ENCODE measurements at places on chromosomes 4 and X.

GRCh38 chr4:172061204-172061603 lies 248.0 kb downstream of the GALNTL6 start:
- no peak for DNase-seq

GRCh38 chr4:141802333-141802732 lies 165.9 kb downstream of the IL15 start:
- DNase-seq, result no peak

DNA sequence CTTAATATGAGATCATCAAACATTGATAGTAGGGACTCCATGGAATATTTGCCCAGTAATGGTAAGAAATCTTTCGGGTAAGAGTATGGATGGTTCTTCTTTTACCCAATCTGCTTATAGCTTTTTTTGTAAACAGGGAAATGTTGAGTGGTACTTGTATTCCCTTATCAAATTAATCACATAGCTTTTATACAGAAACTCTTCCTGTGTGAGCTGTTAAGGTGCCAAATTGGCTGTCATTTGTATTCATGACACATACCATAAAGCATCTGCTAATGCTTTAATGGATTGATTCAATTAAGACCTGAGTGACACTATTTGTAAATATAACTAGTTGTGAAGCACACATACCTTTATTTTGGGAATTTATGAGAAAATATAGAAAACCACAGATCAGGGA lies 34.2 kb downstream of the KLF3 start:
- no peak for DNase-seq

GRCh38 chr4:86058621-86059020 lies 301.2 kb downstream of the MAPK10 start:
- no peak for DNase-seq

DNA sequence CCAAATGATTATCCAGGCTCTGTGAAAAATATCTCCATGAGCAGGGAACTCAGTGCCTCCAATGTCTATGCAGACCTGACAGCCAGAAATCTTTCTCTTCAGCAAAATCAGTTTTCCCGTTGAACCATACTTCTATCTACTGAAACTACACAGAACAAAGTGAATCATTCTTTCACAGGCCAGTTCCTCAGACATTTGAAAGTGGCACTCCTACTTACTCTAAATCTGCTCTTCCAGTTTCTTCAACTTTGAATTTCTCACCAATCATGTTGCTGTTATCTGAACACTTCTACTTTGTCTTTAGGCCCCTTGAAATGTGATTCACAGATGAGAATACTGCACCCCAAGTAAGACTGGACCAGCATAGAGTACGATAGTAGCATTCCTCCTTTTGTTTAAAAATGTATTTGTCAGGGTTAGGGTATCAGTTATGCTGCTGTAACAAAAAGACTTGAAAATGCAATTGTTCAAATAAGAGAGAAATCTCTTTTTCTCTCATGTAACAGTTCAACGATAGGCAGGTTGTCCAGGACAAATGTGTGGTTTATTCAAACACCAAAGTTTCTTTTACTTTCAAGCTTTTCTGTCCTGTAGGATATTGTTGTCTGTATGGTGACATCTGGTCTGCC lies 210.6 kb upstream of the KLF3 start:
- no peak for DNase-seq

DNA sequence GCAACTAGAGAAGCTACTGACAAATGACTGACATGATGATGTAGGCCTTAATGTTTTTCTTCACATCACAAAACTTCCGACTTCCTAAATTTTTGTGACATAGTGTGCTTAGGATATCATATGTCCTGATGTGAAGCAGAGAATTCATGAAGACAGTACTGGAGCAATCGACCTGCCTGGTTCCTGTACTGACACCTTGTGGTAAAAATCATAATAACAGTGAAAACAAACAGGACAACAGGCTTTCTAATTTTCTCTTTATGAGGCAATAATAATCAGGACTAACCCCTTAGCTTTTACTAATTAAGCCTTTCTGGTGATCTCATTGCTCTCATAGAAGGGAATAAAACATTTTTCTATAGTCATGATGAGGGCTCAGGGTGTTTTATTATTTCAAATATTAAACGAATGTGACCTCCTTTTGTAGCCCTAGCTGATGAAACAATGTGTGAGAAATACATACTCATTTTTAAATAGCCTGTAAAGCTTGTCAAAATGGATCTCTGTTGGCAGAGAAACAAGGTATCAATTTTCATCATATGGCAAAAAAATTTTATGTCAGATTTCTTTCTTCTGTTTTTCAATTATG lies 158.4 kb downstream of the TENT5D start:
- no peak for DNase-seq

GRCh38 chrX:71147496-71148277 lies 3.0 kb downstream of the NLGN3 start:
- no peak for DNase-seq

DNA sequence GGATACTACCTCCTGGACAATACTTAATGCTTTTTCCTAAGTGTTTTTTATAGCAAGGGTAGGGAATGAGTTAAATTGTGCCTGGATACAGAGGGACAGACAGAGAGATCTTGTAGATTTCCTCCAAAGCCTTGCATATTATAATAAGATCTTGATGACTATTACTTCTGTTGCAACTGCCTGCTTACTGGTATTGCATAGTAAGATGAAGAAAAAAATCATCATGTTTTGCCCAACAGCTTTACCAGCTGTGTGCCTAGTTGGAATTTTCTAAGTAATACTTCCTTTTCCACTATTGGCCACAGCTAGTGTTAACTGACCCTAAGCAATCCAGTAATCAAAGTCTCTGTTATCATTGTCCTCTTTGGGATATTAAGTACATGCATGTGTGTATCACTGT lies 139.0 kb downstream of the DCK start:
- no peak for DNase-seq
